ENCODE measurements at places on chromosomes 5 and 9.

GRCh38 chr5:93580063-93580926, 724 bp downstream of the NR2F1-AS1 start:
- DNase-seq = no peak

- DNase-seq = no peak
Observed at GRCh38 chr5:11050596-11051304, 289.7 kb upstream of the DAP start.

GRCh38 chr9:109986521-109986991, 206.6 kb downstream of the PALM2AKAP2 start:
- no peak for DNase-seq

GRCh38 chr9:91017245-91017644, 215.6 kb downstream of the SYK start:
- DNase-seq = no peak

GRCh38 chr9:120767451-120767850, 25.8 kb downstream of the FBXW2 start:
- DNase-seq = no peak

DNA sequence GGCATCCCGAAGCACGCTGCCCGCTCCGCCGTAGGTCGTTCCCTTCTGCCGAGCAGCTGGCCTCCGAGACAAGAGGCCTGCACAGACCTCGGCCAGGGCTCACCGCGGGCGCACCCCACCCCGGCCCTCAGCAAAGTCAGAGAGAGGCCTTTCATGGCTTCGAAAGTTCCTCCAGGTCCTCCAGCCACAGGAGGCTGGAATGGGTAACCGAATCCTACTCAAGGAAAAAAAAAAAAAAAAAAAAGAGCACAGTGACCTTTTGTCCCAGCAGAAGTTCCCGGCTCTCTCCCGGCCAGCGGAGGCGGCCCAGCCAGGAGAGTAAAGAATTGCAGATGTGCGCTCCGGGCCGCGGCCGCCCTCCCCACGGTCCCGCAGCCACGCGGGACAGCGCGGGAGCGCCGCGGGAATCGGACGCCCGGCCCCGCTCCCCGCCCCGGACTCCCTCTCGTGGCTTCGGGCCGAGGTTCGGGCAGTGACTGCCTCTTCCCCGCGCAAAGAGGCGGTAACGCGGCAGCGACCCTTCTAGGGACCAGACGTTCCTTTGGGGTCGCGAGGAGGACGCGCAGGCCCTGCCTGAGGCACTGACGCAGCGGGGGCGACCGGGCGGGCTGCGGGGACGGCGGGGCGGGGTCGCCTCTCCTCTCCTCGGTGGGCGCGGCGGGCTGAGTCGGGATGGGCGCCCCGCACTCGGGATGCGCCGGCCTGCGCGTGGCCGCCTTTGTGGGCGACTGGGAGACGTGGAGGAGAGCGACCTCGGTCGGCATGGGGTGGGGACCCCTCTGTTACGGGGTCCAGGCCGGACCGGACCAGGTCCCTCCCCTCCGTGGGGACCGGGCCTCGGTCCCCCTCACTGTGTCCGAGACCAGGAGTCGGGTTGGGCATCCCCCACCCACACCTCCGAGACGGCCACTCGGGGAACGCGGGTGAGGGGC, 754 bp downstream of the GFPT2 start:
- no peak for DNase-seq

DNA sequence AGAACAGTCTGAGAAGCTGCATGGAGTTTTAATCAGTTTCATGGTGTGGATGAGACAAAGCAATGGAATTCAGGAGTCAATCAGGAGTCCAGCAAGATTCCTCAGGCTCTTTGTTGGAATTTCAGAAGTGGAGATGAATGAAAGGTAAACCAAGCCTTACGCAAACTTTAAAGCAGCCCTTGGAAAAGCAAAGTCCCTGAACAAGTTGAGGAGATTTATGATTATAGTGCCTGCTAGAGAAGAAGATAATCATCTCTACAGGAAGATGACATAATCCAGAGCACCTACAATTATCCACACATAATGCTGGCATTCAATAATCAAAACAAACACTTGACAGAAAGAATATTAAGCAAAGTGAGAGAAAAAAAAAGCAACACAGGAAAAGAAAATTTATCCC, 1380.1 kb upstream of the NUDT12 start:
- no peak for DNase-seq

- DNase-seq = no peak
Observed at GRCh38 chr9:92406477-92406876, 2.1 kb upstream of the OGN start.

DNA sequence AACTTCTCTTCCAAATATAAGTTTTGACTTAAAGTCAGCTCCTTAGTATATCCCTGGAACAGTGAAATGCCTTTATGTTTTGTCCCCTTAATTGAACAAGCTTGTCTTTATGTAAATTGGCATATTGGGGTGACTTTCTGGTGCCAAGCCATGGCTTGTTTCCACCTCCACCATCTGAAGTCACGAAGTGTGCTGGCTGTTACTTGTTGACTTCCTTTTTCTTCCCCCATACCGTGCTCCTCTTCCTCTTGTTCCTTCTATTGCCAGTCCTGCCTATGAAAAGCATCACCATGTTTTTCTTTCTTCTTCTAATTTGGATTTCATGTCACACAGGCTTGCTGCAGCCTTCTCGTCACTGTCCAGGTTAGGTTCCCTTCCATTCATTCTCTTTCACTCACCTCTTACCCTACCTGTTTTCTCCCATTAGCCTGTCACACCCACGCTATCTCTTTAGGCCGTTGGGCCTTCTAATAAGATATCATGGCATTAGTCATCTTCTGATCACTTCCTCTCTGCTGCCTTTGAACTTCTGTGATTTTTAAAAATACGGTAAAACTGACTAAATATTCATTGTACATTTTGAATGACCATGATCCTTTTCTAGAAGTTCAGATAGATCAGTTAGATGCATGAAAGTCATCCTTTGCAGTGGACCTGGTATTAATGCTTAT, 48.1 kb downstream of the IQGAP2 start:
- no peak for DNase-seq

- DNase-seq = no peak
Observed at GRCh38 chr9:88953381-88954029, 37.8 kb upstream of the S1PR3 start.

- no peak for DNase-seq
Observed at GRCh38 chr9:23643656-23644258, 182.3 kb downstream of the ELAVL2 start.

DNA sequence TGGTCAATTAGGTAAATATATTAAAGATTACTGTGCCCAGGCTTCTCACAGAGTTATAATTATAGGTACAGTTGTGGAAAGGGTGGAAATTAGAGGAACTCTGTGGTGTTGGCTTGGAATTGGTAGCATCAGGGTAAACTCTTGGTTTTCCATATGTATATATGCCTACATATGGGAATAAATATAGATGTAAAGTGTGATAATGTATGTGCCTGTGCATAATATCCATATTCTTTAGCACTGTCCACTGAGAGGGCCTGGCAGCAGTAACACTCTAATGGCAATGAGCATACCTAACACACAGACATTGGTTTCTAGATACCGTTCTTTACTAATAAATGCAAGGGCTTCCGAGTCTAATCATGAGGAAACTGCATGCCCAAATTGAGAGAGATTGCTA, 4.0 kb upstream of the PTPDC1 start:
- DNase-seq = no peak

DNA sequence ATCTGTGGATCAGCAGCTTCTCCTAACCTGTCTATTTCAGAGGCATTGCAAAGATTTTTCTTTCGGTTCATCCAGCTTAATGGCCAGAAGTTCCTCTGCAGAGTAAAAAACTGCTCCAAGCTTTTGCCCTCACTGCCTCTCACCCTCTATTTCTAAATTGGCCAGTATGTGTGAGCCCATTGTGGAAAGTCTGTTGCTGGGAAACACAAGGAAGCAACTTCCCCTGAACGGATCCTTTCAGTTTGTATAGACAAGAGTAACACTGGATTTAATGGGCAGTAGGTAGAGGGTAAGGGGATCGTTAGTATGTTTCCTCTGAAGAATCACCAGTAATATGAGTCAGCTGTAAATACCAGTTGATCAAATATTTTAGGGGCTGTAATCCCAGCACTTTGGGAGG, 7.2 kb downstream of the THBS4 start:
- DNase-seq = no peak

- DNase-seq = no peak
Observed at GRCh38 chr9:110029429-110029955, 178.5 kb downstream of the C9orf152 start.

DNA sequence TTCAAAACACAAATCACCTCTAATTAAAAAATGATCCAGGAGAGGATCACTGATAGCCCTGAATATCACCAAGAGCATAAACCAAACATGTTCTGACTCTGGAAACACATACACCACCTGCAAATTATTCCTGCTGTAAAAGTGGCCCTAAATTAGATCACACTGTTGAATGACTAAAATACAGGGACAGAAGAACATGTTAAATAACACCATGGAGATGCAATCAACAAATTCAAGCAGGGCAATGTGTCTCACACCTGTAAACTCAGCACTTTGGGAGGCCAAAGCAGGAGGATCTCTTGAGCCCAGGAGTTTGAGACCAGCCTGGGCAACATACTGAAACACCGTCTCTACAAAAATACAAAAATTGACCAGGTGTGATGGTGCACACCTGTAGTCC, 18.2 kb upstream of the SPOUT1 start:
- no peak for DNase-seq

- no peak for DNase-seq
Observed at GRCh38 chr9:122095010-122095767, 2.1 kb upstream of the TTLL11 start.

DNA sequence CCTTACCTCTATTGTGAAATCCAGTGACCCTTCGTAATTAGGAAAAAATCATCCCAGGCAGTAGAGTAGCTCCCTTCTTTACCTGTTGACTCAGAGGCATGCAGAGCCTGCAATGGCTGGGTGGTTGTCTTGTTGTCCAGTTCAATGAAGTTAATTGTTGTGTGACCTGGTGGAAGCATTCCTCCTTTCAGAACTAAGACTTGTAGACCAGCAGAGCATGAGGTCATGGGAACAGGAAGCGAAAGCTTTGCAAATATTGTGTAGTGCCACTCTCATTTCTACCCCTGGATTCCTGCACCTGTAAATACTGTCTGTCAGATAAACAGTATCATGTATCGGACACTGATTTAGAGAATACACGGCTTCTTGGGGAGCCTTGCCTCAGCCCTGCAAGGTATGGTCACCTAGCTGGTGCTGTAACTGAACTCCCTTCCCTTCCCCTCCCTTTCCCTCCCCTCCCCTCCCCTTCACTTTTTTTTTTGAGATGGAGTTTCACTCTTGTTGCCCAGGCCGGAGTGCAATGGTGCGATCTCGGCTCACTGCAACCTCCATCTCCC, 5.7 kb upstream of the PRXL2C start:
- DNase-seq = no peak

DNA sequence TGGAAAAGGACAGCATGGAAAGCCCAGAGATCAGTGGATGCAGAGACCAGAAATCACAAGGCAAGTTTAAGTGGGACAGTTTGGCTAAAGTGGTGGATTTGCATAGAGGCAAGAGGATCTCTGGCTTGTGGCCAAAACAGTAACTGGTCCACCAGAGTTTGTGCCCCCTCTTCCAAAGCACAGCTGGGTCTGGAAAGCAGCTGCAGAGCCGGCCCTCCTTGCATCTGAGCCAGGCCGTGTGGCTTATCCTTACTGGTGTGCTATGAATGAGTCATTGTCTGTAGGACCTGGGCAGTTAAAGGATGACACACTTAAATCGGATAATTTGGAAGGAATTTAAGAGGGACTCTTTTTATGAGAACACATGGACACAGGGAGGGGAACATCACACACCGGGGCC, 146.6 kb downstream of the PIP5K1B start:
- no peak for DNase-seq

DNA sequence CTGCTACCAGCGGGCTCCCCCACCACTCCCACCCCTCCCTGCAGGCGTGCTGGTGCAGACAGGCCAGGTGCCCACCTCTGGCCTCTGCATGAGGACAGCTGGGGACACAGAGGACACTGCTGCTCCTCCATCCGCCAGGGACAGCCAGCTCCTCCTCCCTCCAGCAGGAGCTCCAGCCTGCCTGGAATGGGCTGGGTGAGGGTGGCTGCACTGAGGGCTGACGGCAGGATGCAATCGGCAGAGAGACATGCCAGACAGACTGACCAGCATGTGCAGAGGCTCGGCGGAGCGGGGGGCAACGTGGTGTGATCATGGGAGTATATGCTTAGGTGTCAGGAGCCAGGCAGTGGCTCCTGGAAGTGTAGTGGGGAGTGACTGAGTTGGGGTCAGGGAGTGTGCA, 68.4 kb downstream of the RASGEF1C start:
- no peak for DNase-seq

GRCh38 chr9:101495810-101496209, 37.8 kb upstream of the RNF20 start:
- DNase-seq = no peak

- DNase-seq = no peak
Observed at GRCh38 chr9:82981552-82981951, 81.4 kb downstream of the RASEF start.

DNA sequence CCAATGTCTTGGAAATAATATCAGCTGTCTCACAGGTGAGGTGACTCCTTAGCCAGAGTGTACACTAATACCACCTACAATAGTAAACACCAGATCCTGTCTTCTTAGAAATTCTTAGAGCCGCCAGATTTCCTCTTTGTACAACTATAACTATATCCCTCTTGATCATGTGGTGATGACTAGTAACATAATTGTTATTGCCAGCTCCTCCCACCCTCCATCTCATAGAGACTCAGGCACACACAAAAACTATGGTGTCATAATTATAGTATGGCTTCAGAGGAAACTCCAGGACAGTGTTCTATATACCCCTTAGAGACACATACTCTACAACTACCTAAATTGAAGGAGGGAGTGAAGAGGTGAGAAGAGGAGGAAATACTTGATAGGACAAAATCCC, 33.1 kb downstream of the PGGT1B start:
- DNase-seq = no peak

GRCh38 chr5:108459769-108460168, 77.9 kb upstream of the FBXL17 start:
- no peak for DNase-seq

GRCh38 chr9:38027714-38028113, 41.3 kb downstream of the SHB start:
- DNase-seq = no peak

DNA sequence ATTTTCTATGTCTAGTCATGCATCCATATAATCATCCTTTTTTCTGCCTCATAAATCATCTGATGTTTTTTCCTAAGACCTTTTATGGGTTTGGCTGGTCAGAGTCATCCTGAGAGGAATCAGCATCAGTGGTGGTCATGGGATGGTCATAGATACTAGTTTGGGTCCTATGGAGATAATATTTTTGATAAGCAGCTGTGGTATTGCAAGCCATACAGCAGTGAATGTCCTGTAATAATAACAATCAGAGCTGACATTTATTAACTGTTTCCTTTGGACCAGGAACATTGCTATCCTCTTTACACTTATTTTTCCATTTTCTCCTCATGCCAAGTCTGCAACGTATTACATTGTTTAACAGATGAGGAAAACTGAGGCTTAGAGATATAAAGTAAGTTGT, 83.1 kb downstream of the TEX10 start:
- DNase-seq = no peak

DNA sequence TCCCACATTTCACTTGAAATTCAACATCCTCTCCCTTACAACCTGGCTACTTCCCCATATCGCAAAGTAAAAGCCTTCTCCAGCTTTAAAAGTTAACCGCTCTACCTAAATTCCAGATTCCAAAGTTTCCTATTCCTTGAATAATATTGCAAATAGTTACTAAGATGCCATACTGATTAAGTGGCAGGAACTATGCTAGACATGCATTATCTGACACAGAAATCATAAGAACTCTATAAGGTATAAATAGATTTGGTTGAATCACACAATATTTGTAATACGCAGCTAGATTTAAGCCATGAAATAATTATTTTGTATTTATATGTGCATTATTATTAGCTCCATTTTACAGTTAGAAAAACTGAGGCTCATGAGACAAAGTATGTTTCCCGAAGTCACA, 92.8 kb downstream of the NFIB start:
- no peak for DNase-seq

- DNase-seq = no peak
Observed at GRCh38 chr9:69145144-69145715, 28.8 kb upstream of the TJP2 start.

All from effector memory CD4-positive, alpha-beta T cell (primary cell).